ENCODE measurements at places on chromosomes 11 and 22. TPM values are rescaled to one million over a fixed set of nuclear protein-coding genes. Genes with fewer than 3 reads are reported as not detected.

Gene GGTLC2
- total RNA-seq: not detected

Gene SLN
- 2.1 TPM for total RNA-seq

Gene SCUBE2
- 0.76 TPM for total RNA-seq

Gene RAB38
- 2.7 TPM for total RNA-seq

Gene SCUBE1
- 68.9 TPM for total RNA-seq

Gene YPEL4
- total RNA-seq: 0.41 TPM

Gene ROBO4
- 605 TPM for total RNA-seq

Gene ACRV1
- not detected for total RNA-seq

Gene CHRM1
- not detected for total RNA-seq

Gene MMP13
- not detected for total RNA-seq

Gene VSIG10L2
- not detected for total RNA-seq

Gene FAU
- 516 TPM for total RNA-seq

Gene KRTAP5-2
- total RNA-seq: not detected

Gene C11orf87
- 0.12 TPM for total RNA-seq

Gene MAJIN
- 0.68 TPM for total RNA-seq

Gene KCTD14
- total RNA-seq: 2.0 TPM

Gene TEX54
- not detected for total RNA-seq

Gene DHCR7
- total RNA-seq: 60.1 TPM

Gene MFNG
- total RNA-seq: 109 TPM

Gene EHF
- not detected for total RNA-seq

Gene OR10D3
- not detected for total RNA-seq

Gene ARHGAP42
- total RNA-seq: 11.9 TPM

Gene CALCA
- not detected for total RNA-seq

Gene IGSF9B
- not detected for total RNA-seq

Gene OR5B21
- not detected for total RNA-seq
